ENCODE measurements at places on chromosomes 2 and 18. TPM values are rescaled to one million over a fixed set of nuclear protein-coding genes. Genes with fewer than 3 reads are reported as not detected.

- no peak for DNase-seq
- no peak overlapping the region for H3K4me3 ChIP-seq
- no peak overlapping the region for H3K27ac ChIP-seq
- no peaks in the 10 kb centered on the region for H3K27me3 ChIP-seq
- peaks cover 32% of the 10 kb centered on the region for H3K36me3 ChIP-seq
Observed at GRCh38 chr18:76354348-76354747, 140.7 kb downstream of the ZNF516 start.

GRCh38 chr2:149702571-149702970 lies 115.0 kb upstream of the MMADHC start:
- DNase-seq: no peak
- H3K4me1 ChIP-seq: no peaks in the 10 kb centered on the region
- H3K36me3 ChIP-seq: no peaks in the 10 kb centered on the region
- no peaks in the 10 kb centered on the region for H3K27me3 ChIP-seq
- no peak overlapping the region for H3K4me3 ChIP-seq

DNA sequence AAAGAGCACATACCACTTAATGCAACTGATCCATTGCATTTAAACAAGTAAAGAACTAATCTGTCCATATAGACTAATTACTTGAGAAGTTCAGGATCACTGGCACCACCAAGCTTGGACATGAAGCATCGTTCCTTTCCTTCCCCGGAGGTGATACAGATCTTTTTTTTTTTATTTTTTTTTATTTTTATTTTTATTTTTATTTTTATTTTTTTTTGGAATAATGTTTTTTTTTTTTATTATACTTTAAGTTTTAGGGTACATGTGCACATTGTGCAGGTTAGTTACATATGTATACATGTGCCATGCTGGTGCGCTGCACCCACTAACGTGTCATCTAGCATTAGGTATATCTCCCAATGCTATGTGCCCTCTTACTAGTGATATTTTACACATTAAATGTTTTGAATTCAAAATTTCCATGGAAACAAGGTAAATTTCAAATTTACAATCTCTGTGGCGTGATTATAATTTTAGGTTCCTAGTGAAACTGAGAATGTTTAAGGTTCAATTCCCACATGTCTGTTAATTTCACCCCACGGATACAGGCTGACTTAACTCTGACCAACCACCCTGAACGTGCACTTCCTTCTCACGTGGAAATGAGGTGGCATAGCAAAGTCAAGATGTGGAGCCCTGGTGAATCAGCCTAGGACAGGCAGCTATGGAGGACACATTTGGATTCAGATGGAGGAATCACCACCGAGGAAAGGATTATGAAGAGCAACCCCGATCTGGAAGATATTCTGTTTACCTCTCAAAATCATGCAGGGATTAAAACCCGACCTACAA lies 101.6 kb upstream of the THOC1 start:
- H3K4me3 ChIP-seq: no peak overlapping the region
- no peaks in the 10 kb centered on the region for H3K36me3 ChIP-seq
- no peaks in the 10 kb centered on the region for H3K4me1 ChIP-seq
- H3K27ac ChIP-seq: no peak overlapping the region

- H3K27me3 ChIP-seq: no peaks in the 10 kb centered on the region
- no peak for DNase-seq
- no peaks in the 10 kb centered on the region for H3K36me3 ChIP-seq
- H3K4me3 ChIP-seq: no peak overlapping the region
Observed at GRCh38 chr2:126302043-126302442, 353.9 kb upstream of the GYPC start.

Gene WDSUB1
- 13.7 TPM for polyA plus RNA-seq
